Mesothelial cell of epicardium (in vitro differentiated cells): ENCODE measurements at places on chromosomes 11 and 22.
A peak's percentile ranks its signal among the peaks of the same experiment; 100 is the strongest.

DNA sequence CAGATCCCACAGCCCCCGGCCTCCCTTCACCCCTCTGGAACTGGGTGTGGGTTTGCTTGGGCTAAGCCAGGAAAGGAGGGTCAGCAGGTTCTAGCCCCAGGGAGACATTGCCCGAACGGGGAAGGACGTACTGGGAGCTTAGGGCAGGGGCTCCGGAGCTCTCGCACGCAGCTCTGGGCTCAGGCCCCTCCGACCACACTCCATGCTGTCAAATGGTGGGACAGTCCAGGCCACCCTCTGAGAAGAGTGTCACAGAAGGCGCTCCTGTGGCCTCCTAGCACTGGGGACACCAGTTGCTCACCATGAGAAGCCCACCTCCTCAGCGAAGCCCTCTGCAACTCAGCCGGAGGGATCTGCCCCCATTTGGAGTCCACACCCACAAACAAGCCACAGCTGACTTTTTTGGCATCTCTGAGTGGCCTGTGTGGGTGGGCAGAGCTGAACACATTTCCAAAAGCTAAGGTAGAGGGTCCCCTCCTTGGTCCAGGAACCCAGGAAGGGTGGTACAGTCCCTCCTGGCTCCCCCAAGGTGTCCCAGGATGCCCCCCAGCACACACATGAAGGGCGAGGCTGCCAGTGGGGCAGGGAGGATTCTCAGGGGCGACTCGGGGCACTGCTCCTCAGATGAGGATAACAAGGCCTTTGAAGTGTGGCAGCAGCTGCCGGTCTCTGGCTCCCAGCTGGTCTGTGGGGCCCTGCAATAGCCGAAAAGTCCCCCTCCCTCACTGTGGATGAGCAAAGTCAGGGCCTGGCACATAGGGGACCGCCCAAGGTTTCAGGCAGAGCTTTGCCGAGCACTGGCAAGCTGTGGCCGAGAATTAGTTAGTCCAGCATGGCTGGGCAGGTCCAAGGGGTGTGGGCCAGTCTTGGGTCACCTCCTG, 13.0 kb upstream of the TEF start:
- DNase-seq: no peak

DNA sequence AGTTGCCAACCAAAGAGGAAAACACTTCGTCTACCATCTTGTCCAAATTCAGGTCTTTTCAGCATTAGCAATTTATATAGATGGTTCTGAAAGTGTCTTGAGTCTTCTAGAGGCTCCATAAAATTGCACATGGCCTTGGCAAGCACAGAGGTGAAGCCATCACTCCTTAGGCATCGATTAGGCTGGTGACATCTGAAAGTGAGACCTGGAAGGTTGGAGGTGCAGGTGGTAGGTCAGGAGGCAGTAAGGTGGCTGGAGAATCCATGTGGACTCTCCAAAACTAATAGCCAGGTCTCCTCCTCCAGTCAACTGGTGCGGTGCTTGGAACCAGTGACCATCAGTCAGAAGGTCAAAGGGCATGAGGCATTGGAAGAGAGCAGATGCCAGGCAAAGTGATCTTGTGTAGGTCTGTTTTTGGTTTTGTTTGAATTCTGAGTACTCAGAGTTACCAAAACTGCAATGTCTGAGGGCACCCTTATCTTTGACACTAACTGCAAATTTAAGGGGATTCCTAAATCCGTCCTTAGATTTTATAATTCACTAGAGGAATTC, 6.6 kb upstream of the APOL2 start:
- no peak for DNase-seq

DNA sequence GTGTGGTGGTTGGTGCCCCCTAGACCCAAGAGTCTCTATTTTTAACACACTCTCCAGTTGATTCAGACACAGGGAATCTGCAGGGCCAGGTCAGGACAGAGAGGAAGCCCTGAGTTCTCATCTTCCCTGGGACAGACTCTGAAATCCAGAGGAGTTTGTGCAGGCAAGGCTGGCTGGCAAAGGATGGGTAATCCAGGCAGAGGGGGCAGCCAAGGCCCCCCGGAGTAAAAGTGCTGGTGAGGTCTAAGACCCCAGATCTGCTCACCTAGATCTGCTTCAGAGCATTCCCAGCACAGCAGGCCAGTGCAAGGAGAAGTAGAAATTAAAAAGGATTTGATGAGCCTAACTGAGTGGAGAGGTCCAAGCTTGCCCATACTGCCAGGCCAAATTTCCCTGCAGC, 40.6 kb upstream of the MN1 start:
- DNase-seq: no peak

- DNase-seq: no peak
Measured at GRCh38 chr11:33988586-33989370, 62.8 kb upstream of the CAPRIN1 start.

DNA sequence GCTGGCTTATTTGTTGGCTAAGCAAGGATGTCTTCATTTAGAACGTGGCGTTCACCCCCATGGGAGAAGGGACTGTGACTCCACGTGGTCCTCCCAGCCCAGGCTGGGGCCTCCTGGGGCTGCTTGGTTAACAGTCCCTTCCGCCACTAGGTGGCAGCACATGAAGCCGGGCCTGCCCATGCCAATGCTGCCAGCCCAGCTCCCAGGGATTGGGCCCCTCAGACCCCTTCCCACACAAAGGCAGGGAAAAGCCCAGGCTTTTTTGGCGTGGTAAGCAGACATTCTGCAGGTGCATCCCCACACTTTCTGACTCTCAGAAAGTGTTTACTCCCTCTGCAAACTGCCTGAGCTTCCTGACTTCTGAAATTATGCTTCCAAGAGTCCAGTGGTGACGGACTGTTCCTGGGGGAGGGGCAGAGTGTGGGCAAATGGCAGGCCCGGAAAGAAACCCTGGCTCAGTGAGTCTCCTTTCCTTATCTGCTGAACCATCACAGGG, 3.1 kb downstream of the CBX6 start:
- DNase-seq: peak; percentile 90

- DNase-seq: no peak
Measured at GRCh38 chr11:128734103-128734831, 40.4 kb downstream of the FLI1 start.

DNA sequence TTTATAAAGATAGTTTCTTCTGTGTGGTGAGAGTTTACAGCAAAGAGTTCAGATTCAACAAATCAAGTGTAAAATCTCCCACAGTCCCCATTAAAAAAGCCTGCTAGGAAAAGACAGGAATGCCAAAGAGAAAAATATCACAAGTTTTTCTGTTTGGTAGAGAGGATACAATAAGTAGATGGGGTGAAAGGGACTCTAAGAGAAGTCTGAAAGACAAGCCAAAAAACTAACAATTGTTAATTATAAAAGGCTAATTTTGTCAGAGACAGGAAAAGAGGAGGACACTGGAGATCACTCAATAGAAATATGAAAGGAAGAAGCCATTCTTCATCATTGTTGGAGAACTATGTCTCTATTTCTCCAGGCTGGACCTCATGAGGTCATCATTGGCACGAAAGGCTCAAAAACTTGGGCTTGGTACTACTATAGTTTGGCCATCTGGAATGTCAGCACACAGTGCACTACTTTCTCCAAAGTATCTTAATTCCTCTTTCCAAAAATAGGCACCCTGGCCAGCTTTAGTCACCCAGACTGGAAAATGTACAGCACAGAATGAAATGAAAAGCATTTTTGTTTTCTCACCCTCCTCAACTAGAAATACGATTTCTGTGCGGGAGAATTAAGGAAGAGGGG, 531 bp upstream of the SOX6 start:
- DNase-seq: no peak

DNA sequence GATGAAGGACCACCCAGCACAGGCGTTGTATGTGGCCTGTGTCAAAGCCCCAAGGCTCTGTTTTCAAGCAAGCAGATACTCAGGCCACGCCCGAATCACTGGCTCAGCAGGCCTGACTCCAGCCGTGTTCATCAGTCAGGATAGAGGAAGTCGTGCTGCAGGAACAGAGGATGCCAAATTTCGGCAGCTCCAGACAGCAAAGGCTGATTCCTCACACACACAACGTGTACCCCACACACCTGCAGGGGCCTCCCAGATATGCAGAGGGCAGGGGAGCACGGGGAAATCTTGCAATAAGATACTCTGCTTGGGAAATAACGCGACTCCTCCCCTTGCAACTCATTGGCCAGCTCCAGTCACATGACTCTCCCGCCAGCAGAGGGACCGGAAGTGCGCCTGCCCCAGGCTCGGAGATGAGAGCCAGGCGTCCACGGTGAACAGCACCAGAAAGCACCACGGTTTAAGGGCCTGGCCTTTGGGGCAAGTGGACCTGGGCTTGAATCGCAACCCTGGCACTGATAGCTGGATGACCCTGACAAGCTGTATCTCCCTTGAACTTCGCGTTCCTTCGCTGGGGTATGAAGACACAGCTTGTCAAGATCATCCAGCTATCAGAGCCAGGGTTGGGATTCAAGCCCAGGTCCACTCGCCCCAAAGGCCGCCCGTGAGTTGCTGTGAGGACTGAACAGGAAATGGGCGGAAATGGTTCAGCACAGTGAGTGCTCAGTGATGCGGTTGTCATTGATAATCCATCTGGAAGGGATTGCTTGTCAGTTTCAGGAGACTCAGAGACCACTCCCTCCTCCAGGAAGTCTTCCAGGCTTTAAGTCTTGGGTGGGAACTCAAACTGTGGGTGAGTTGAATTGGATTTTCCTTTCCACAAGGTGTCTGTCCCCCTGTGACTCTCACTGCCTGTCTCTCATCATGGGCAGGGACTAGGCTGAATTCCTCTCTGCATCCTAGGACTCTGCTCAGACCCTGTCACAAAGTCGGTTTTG, 88.5 kb downstream of the MYEOV start:
- no peak for DNase-seq

DNA sequence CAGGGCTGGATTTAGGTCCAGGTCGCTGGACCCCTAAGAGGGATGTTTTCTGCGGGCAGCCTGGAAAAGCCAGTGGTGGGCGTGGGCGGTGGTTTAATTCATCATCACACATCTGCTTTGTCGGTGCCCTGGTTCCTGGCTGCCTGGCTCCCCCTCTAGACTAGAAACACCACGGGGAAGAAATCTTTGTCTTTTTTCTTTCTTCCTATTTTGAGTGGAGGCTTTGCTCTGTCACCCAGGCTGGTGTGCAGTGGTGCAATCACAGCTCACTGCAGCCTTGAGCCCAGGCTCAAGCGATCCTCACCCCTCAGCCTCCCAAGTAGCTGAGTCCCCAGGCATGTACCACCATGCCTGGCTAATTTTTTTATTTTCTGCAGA, 86.6 kb upstream of the LINC01488 start:
- DNase-seq: no peak

DNA sequence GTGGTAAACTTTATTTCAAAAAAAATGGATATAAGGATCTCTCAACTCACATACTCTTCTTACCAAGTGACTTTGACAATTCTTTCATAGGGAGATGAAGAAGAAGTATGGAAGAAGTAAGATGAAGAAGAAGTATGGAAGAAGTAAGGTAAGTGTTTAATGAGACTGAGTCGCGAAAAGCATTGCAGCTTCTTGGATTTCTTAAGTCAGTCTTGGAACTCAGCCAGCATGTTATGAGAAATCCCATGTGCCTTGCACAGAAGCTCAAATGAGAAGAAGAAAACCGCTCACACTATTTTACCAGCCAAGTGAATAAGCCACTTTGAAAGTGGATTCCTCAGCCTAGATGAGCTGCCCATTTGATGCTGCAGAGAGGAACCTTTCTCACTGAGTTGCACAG, 332.0 kb upstream of the CCDC179 start:
- DNase-seq: no peak

DNA sequence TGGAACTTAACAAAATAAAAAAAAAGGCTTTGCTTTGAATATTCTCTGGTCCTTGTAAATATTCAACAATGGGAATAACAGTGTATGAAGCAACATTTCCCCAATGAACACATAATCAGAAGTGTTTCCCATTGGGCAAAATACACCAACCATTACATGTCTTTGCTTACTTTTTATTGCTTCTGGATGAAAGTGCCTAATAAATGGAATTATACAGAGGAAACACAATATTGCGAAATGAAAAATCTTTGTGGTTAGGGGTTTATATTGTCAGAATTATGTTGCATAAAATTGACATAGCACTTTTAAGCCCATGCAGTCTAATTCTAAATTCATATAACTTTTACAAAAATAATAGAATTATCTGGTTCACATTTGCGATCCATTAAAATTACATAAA, 386.4 kb downstream of the DCDC1 start:
- DNase-seq: no peak

DNA sequence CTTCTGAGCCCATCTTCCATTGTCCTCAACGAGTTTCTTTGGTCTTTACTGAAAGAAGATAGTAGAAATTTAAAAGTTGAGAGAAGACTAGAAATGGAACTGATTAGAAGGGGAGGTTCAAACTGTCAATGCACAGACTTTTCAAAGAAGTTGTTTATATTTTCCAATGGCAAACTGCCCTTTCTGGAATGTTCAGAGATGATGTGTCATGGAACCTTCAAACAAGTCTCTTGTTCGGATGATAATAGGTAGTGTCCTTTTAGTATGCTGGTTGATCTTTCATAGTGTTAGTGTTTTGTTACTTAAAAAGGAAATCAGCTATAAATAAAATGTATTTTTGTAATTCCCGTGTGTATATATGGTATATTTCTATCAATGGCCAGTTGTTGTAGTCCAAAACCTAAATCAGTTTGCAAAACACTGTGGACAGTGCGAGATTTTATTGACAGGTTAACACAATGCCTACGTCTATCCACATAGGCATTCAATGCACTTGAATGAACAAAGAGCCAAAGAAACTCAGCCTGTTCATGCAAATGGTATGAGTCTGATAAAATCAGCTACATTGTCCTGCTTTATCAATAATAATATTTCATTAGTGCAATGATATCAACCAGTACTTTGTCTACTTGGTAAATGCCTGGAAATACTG, 30.9 kb downstream of the C11orf91 start:
- DNase-seq: no peak

- DNase-seq: no peak
Measured at GRCh38 chr11:19275496-19275895, 34.8 kb upstream of the E2F8 start.

- no peak for DNase-seq
Measured at GRCh38 chr11:1507381-1508140, 21.0 kb upstream of the MOB2 start.

DNA sequence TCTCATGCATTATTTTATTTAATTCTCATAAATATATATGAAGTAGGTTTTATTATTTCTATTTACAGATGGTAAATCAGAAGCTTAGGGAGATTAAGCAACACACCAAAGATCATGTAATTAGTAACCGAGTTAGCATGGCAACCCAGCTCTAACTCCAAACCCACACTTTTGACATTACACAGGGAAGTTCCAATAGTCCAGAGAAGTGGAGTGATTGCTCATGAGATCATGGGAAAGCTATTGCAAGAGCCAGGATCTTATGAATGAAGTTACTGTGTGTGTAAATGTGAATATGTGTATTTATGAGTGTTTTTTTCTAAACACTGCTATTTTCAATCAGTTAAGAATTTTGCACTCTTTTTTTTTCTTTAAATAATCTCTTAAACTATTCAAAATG, 225.8 kb upstream of the KIRREL3 start:
- DNase-seq: no peak

DNA sequence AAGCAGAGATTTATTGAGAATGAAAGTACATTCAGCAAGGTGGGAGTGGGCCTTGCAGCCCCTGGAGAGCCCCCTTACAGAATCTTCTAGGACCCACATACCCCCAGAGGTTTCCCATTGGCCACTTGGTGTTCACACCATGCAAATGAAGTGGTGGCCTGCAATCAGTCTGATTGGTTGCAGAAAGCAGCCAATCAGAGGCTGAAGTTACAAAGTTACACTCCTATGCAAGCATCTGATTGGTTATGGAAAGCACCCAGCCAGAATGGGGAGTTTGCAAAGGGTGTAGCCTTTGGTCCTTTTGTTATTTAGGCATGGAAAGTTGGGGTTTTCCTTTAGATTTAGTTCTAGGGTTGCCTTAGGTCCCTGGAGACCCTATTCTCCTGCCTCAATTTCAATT, 34.9 kb downstream of the UVRAG start:
- DNase-seq: no peak
